Amniotic stem cell (primary cell): ENCODE measurements at places on chromosomes 2 and 18.

- DNase-seq = no peak
These were observed 111.2 kb downstream of the MARCHF4 start for GRCh38 chr2:216261042-216261537.

GRCh38 chr2:147718831-147719230 lies 126.0 kb upstream of the ACVR2A start:
- DNase-seq = no peak

GRCh38 chr18:58671632-58672564 lies 633 bp downstream of the MALT1 start:
- no peak for DNase-seq

DNA sequence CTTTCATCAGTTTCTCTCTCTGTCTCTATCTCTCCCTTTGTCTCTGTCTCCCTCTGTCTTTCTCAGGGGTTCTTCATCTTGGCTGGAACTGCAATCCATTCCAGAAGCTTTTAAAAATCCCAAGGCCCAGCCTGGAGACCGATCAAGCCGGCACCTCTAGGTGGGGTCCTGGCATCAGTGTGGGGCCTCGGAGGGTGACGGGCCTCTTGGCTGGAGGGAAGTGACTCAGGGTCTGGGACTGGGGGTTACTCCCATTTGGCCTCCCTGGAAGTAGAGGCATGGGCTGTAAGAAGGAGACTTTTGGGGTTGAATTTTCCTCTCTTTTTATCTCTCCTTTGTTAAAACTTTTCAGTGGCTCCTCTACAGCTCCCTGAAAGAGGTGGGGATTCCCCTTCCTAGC lies 52.8 kb upstream of the OTOF start:
- no peak for DNase-seq

DNA sequence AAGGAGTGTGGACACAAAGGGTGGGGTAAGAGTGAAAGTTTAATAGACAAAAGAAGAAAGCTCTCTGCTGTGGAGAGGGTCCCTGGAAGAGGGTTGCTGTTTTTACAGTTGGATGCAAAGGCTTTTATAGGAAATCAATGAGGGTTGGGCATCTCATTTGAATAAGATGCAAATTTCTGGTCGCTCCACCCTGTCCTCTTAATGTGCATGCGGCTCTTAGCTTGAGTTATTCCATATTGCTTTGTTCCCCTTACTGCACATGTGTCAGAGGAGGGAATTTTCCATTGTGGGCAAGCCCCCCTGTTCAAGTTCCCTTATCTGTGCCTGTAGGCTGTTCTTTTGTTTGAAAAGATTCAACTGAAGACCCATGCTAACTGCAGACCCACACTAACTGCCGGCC lies 326.5 kb downstream of the BCL11A start:
- DNase-seq = no peak

DNA sequence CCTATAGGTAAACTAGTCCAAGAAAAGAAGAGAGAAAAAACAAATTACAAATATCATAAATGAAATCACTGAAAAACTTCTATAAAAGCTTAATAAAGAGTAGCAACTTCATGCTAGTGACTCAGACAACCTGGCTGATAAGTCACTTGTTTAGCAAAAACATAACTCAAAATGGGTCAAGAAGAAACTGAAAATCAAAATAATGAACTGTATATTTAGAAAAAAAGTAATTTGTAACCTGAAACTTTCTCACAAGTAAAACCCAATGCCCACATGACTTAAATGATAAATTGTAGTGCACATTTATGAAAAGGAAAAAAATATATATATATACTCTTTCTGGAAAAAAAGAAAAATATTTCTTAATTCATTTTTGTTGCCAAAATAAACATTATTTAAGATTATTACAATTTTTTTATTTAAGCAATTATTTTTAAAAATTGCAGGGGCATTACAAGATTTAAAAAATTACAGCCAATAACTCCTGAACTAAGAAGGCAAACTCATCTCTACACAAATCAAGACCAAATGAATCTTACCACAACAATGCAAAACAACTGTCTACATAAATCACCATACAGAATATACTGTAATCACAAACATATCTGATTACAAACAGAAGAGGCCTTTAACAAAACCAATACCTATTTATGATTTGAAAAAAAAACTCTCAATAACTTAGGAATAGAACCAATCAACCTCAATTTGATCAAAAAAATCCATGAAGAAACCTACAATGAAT lies 406.3 kb downstream of the CDH7 start:
- no peak for DNase-seq

DNA sequence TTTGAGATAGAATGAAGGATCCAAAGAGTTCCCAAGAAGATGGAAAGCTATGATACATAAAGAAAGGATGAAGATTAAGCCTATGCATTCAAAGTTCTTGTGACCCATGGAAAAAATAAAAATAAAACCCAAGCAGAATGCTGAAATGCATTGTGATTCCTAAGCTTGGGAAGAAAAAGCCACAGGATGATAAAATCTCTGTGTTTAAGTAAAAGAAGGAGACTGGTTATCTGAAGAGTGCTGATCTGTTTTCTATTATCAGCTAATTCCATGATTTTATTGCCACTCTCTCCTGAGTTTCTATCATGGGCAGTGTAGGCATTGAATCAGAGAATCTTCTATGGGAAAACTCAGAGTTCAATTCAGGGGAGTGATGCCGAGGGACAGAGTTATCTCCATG lies 103.1 kb upstream of the LTBP1 start:
- DNase-seq = no peak

DNA sequence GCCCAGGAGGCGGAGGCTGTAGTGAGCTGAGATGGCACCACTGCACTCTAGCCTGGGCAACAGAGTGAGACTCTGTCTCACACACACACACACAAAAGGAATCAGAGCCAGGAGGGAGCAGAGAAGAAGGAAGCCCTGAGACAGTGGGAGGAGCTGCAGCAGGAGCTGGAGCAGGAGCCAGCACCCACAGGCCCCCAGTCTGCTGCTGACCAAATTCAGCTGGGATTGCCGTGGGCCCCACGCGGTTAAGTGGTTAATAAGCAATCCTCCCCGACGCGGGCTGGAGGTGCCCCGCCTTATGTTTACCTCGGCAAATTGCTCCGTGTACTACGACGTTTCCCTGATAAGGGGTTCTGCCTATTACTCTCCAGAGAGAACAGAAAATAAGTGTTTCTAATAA lies 265.3 kb downstream of the TWIST2 start:
- DNase-seq = no peak

- DNase-seq = no peak
These were observed 50.2 kb upstream of the BIN1 start for GRCh38 chr2:127157114-127157513.

DNA sequence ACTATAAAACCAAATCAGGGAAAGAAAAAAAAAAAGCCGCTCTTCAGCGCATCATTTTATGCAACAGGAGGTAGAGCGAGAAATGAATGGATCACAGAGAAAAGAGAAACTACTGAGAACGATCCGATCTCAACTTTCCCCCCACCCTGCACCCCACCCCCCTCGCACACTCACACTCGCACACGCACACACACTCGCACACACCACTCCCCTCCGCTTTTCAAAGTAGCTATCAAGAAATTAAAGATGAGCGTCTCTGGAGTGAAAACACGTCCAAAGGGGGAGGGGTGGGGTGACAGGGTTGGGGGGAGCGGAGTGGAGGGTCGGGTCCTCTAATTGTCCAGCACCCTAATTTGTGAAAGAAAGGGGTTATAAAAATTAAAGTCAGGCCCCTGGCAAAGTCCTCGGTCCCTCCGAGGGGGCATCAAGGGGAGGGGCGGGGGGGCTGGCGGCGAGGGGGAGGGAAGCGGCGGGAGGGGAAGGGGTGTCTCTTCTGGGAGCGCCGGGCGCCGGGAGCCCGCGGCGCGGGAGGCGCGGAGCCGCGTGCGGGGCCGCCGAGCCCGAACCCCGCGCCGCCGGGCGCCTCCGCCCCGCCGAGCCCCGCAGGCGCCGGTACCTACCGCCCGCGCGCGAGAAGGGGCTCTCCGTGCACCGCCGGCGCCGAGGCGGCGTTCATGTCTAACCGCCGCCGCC lies 428 bp downstream of the TCF4 start:
- no peak for DNase-seq

- no peak for DNase-seq
These were observed 259.1 kb downstream of the LTBP1 start for GRCh38 chr2:33205693-33206434.

- DNase-seq = no peak
These were observed 9.5 kb upstream of the CATIP start for GRCh38 chr2:218347172-218347571.

GRCh38 chr2:10289891-10290290 lies 12.8 kb upstream of the HPCAL1 start:
- peak; percentile 37 for DNase-seq

- no peak for DNase-seq
These were observed 21.6 kb downstream of the ZEB2 start for GRCh38 chr2:144498277-144498676.

- no peak for DNase-seq
These were observed 130.6 kb downstream of the RPRM start for GRCh38 chr2:153347818-153348495.

DNA sequence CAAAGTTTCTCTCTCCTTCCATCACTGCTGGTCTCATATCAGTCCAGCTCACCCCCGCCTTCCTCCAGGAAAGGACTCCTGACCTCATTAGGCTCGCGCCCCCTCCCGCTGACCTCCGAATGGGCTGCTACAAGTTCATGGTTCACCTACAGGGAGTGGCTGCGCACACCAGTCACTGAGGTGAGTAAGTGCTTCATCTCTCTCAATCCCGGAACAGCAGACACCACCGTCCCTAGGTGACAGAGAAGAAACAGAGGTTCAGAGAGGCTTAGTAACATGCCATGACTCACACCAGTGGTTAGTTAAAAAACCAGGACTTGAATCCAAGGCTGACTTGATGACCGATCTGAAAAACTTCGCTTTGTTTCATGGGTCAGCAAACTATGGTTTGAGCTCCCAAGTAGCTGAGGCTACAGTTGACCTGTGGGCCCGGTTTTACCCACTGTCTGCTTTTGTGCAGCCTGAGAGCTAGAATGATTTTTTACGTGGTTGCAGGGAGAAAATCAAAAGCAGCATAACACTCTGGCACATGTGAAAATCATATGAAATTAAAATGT lies 42.0 kb downstream of the ZFP36L2 start:
- peak; percentile 58 for DNase-seq

DNA sequence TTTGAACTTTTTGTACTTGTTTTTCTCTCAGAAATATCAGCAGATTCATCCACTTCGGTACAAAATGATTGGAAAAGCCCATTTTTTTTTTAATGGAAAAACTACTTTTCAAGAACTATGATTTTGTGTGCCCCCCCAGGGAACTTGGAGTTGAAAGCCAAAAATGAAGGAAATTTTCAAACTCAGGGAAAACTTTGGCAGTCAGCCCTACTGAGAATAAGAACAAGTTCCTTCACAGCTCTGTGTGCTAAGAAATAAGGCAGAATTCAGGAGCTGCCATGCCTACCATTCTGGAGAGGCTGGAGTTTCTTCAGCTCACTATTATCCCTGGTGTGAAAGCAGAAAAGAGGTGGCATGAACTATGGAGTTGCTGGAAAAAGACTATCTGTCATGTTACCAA lies 226.0 kb upstream of the SLC35G4 start:
- no peak for DNase-seq

- no peak for DNase-seq
These were observed 41.9 kb downstream of the KCMF1 start for GRCh38 chr2:85012855-85013254.

GRCh38 chr2:219399716-219400478 lies 12.2 kb upstream of the DNPEP start:
- no peak for DNase-seq

GRCh38 chr2:80300346-80300745 lies 4.2 kb downstream of the LRRTM1 start:
- no peak for DNase-seq

GRCh38 chr2:27884601-27885000 lies 5.6 kb downstream of the RBKS start:
- no peak for DNase-seq

- DNase-seq = no peak
These were observed 149.2 kb downstream of the ABCA12 start for GRCh38 chr2:214989187-214989586.

DNA sequence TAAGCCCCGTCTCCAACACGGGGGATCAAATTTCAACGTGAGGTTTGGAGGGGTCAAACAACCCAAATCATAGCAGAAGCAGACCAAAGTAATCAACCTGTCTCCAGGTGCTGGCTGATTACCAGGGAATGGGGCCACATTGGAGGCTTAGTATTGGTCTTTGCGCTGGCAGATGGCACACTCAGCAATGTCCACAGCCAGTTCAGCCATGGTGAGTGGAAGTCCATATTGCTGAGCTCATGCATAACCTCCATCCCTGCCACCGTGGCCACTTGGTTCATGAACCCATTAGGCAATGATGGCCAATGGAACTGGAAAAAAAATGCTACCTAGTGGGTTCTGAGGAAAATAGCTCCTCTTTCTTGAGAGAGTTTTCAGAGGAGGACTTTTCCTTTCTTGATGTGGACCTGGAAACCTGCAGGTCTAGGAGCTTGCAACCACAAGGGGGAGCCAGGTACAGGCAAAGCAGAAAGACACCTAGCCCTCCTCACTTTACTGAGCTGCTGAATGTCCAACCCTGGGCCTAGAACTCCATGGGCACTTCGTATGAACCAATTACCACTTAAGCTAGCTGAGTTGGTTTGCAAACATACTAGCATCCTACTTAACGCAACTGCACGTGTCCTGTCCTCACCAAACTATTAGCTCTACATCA lies 128.0 kb upstream of the GYPC start:
- peak; percentile 16 for DNase-seq

DNA sequence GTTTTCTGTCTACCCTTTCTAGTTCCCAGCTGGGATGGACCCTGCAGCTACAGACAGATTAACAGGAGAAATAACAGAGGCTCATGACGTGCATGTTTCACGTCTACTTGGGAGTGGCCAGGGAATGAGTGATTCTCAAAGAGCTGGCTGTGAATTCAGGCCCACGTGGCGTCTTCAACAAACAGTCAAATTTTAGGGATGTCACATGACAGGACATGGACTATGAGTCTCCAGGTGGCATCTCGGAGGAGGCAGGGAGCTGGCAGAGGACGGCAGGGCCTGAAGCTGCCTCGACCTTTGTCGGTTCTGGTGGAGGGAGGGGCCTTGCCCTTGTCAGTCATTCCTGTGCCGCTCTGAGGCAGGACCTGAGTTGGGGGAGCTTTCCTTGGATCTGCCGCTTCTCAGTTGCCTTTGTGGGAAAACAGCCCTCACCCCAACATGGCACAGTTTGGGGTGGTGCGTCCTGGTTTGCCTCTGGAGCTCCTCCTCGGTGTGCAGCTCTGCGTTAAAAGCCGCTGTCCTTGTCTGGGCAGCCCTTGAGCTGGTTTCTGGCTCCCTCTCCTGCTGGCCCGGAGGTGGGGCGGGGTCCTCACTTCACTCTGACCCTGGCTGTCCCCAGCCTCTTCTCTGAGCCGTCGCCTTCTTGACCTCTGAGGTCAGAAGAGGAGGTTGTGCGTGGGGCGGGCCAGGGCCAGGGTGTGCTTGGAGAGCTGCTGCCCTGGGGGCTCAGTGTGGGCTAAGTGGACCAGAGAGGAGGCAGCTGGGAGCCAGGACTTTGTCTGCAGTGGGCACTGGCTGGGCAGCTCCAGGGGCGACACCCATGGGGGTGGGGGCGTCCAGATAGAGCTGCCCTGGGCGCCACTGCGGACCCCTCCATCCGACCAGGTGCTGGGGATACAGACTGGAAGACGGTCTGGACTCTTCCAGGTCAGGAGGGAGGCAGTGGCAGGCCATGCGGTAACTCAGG lies 12.1 kb upstream of the GAL3ST2 start:
- no peak for DNase-seq
